Fibroblast of the aortic adventitia (primary cell): ENCODE measurements at places on chromosomes 2 and 18. TPM values are rescaled to one million over a fixed set of nuclear protein-coding genes. Genes with fewer than 3 reads are reported as not detected.

Gene IL1RN
- total RNA-seq, result 1.1 TPM in 1 of 2 replicates, not detected in the other

GRCh38 chr2:149819356-149819957, 231.9 kb upstream of the MMADHC start:
- DNase-seq, result no peak

Gene TANC1
- total RNA-seq, result 11.9 and 22.7 TPM in 2 replicates

DNA sequence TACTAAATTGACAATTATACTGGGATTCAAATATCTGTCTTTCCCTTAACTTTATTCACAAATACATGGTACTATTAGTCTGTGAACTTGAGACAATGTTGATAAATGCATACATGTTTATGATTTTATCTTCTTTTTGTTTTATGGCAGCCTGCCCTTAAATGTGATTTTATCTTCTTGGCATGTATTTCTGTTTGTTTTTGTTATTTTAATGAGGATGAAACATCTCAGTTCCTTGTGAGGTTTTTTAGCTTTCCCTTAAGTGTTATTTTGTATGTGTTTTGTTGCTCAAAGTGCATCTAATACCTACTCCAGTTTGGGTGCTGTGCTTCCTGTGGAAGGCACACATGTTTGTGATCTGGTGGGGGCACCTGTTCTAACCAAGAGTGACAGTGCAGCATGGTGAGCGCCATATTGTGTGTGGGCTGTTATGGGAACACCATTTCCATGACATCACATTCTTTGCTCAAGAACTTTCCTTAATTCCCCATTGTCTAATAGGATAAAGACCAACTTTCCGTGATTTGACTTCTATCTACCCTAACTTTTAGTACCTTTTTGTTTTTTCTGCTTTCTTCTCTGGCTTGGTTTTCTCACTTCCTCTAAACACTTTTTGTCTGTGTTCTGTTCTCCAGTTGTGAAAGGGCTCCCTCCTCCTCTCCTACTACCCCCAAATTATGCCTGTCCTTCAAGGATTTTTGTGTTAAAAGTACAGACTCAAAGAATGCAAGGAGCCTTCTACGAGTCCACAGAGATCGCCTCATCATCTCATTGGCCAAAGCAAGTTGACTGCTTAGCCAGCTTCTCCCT, 162.1 kb upstream of the TTC39C start:
- no peak for DNase-seq

- no peak for DNase-seq
Measured at GRCh38 chr2:222739939-222740338, 68.5 kb downstream of the MOGAT1 start.

GRCh38 chr2:177989029-177989885, 83.3 kb downstream of the PDE11A start:
- DNase-seq, result peak; percentile 16

DNA sequence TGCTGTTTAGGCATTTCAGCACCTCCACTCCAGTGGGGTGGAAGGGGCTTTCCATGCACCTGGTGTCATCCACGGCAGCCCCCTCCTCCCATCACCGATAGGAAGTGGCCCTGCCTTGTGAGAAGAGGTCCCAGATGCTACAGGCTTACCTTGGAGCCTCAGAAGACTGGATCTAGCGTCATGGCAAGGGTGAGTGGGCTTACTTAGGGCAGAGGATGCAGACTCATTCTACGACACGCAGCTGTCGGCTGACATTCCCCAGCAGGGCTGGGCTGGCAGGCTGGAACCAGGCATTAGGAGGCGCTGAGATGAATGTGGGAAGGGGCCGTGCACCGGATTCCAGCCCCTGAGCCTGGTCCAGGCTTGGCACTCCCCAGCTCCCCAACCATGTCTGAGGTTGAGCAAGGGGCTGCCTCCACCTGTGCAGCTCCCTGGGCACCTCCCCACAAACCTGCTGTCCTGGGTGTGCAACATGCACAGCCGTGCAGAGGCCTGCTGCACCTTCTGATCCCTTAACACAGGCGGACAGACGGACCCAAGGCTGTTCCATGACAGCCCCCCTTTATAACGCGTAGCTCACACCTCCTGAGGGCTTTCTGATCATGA, 1.7 kb upstream of the PRLH start:
- no peak for DNase-seq

Gene ST6GAL2
- 0.09 and 0.16 TPM in 2 replicates for total RNA-seq

GRCh38 chr18:39188278-39188677, 1622.7 kb upstream of the CELF4 start:
- no peak for DNase-seq

DNA sequence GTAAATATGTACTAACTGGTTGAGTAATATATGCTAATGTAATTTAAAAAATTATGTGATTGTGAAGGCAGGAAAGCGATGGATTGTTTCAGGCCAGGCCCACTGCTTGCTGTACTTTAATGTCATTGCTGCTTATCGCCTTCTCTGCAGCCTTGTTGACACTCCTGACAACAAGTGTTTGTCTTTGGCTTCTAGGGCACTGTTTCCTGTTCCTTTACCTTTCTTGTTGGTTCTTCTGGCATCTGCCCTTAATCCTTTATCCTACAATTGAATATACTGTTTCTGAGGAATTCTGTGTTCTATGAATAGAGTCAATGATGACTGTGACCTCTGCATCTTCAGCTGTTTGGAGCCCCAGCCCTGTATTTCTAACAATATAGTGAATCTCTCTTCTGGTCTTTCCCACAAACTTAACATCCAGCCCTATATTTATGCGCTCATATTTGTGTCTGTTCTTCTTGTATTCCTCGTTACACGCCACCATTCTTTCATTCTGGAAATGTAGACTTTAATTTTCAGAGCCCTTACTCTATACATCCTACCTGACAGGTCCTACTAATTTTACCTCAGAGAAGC, 17.6 kb downstream of the ACSL3 start:
- no peak for DNase-seq

DNA sequence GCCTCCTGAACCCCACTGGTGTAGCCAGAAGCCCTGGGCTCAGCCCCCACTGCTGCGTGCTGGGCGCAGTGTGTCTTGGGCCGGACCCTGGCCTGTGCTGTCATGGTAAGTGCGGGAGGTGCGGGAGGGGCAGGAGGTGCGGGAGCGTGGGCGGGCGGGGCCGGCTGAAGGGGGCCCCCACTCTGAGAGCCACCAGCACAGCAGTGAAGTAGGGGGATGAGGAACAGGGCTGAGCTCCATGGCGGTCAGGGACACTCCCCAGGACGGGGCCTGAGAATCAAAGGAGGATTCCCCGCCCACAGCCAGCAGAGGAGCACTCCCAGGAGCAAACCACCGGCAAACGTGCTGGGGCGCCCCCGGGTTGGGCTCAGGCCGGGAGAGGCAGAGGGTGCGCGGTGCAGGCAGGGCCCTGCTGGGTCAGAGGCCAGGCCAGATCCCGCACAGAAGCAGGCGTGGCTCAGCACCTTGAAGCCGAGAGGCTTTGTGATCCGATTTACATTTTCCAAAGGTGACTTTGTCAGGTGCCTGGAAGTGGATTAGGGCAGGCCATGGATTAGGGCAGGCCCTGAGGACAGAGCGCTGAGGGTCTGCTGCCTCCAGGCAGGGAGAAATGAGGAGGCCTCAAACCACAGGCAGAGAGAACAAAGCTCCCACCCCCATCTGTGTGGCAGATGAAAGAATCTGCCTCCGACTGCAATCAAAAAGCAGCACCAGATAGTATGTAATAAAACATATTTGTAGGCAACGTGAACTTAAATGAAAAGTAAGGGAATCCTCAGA, 152.0 kb upstream of the RAB6C start:
- no peak for DNase-seq

- no peak for DNase-seq
Measured at GRCh38 chr18:3014503-3015203, 1.7 kb upstream of the LPIN2 start.

DNA sequence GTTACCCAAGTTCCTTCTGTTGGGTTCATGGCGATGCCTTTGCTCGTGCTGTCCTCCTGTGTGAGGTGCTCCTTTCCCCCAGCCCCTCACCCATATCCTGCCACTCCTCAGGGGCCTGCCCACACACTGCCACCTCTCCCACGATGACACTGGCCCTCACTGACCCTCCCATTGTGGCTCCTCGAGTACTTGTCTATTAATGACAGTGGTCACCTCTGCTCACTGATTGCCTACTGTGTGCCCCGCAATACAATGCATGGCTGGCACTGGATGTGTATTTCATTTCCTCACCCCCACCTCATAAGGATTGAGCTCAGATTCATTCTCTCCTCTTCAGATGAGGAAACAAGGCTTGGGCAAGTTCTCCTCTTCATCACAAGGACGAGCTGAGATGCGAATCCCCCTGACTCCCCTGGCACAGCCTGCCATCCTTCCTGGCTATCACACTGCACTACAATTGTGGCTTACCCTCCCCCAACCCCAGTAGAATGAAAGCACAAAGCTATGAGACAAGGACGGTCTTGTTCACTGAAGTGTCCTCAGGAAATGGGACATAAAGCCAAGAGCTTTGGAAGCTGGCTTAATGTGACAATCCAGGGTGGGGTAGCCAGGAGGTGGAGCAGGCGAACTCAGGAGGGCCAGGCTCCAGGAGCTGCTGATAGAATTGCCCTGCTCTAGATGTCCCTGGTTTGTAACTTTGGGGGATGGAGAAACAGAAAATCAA, 93.9 kb upstream of the RAB12 start:
- no peak for DNase-seq

Gene MEP1B
- total RNA-seq, result not detected in 2 replicates

- no peak for DNase-seq
Measured at GRCh38 chr2:226888378-226888965, 52.6 kb downstream of the RHBDD1 start.

DNA sequence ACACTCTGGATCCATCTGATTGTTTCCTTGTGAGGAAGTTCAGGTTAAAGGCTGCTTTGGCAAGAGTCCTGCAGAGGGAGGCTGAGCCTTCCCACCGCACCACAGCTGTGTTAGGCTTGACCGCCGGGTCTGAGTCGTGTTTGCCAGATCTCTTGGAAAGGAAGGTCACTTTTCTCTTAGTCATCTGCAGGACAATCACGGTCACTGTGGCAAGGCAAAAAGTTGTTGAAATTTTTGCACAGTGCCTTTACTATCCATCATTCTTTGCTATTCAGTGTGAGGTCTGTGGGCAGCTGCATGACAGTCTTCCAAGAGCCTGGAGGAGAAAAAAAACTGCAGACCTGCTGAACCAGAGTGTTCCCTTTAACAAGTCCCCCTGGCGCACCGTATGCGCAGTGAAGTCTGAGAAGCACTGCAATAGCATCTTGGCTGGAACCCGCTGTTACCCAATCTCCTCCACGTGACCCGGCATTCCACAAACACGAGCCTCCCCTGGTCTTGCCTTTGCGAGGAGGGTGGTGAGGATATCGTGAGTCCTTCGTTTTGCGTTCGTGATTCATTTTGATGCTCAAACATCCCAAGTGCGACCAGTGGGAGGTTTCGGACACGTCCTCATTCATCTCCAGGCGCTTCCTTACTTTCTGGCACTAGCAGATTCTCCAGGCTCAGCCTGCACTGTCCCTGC, 23.0 kb downstream of the BIN1 start:
- DNase-seq, result peak; percentile 99

DNA sequence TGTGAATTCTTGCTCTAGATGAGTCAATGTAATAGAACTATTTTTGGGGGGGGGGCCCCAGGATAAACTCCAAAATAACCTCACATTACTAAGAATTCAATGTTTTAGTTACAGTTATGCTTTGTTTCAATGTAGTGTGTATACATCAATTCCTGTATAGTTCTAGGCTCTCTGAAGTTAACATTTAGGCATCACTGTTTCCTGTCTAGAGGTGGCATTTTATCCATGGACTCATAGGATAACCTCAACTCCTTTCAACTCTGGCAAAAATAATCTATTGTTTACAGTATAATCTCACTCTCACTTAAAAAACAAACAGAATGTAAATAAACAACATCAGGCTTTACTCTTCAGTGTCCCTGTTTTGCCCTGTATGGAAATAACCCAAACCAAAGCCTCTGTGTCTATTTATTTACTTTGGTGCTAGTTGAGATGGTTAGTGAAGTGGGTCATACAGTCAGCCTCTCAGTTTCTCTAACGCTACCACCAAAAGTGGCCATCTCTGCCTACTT, 79.3 kb upstream of the MMADHC start:
- no peak for DNase-seq

DNA sequence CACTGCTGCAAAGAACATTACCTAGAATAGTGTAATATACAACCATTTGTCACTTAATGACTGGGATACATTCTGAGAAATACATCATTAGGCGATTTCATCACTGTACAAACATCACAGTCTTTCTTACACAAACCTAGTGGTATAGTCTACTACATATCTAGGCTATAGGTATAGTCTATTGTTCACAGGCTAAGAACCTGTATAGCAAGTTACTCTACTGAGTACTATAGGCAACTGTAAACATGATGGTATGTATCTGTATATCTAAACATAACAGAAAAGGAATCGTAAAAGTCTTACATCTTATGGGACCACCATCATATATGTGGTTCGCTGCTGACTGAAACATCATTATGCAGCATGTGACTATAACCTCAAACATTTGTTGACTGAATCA, 21.4 kb downstream of the SP3 start:
- no peak for DNase-seq

Gene STARD6
- total RNA-seq, result not detected in 2 replicates

DNA sequence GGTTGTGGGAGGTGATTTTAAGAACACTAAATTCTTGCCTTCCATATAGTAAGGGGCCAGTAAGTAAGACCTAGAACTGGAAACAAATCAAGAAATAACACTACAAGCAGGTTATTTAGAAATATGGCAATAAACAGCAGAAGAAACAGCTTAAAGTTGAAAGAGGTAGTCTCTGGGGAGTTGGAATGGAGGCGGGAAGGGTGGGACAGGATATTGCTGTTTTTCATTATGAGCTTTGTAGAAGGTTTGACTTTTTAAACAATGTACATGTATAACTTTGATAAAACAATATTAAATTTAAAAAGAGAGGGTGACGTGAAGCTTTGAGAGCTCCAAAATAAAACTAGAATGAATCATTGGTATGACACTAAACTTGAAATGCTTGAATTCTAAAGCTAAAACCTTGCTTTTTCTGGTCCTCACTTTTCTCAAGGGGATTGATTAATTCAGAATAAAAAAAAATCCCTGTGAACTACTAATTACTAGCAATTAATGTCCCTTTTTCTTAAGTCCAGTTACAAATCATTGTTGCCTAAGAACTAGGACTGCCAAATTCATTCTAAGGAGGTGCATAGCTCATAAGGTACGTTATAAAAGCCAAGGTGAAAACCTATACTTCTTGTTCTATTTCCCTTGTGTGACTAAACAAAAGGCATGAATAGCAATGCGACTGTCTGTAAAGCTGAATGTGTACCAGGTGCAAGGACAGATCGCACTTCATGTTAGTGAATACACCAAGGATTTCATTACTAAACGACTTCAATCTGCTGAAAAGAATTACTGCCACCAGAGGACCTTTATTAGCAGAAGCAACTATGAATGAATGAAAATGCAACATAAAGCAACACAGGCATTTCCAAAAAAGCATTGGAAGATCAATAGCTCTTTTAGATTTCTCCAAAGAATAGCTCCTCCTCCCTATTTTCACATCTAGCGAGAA, 177.5 kb downstream of the RBM43 start:
- DNase-seq, result peak; percentile 37

Gene RSAD2
- total RNA-seq, result 0.63 and 4.0 TPM in 2 replicates

DNA sequence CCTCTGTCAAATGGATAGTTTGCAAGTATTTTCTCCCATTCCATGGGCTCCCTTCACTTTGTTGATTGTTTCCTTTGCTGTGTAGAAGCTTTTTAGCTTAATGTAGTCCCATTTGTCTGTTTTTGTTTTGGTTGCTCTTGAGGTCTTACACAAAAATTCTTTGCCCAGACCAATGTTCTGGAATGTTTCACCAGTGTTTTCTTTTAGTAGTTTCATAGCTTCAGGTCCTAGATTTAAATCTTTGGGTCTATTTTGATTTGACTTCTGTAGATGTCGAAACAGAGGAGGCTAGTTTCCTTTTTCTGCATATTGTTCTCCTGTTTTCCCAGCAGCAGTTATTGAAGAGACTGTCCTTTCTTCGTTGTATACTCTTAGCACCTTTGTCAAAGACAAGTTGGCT, 351.6 kb downstream of the PTPRM start:
- DNase-seq, result no peak

Gene PLCL1
- 12.4 and 17.7 TPM in 2 replicates for total RNA-seq
